ENCODE measurements at places on chromosomes 3 and 15.

DNA sequence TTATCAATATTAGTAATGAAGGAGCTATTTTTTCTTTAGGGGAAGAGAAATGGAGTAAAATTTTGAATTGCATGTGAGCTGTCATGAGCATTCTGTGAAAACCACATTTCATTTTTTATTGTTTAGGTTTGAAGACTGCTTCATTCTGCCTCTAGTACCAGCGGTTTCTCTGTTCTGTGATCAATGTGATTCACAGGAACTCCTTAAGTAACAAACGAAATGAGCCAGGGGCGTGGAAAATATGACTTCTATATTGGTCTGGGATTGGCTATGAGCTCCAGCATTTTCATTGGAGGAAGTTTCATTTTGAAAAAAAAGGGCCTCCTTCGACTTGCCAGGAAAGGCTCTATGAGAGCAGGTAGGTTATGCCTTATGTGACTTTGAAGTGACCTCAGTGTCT is 13.0 kb downstream of the NIPA2 start:
- no peak for DNase-seq

DNA sequence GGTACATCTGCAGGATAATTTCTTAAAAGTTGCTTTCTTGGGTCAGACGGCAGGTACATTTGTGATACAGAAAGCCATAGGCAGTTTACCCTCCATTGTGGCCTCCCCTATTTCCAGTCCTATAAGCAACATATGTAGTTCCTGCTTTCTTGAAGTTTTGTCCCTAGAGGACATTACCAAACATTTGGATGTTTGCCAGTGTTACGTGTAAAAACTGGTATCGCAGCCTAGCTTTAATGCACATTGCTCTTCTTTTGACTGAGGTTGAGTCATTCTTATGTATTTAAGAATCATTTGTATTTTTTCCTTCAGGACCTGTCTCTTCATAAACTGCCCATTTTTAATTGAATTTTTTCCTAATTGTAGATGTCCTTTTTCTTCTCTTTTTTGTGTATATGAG is 114.3 kb downstream of the DIPK2A start:
- no peak for DNase-seq

DNA sequence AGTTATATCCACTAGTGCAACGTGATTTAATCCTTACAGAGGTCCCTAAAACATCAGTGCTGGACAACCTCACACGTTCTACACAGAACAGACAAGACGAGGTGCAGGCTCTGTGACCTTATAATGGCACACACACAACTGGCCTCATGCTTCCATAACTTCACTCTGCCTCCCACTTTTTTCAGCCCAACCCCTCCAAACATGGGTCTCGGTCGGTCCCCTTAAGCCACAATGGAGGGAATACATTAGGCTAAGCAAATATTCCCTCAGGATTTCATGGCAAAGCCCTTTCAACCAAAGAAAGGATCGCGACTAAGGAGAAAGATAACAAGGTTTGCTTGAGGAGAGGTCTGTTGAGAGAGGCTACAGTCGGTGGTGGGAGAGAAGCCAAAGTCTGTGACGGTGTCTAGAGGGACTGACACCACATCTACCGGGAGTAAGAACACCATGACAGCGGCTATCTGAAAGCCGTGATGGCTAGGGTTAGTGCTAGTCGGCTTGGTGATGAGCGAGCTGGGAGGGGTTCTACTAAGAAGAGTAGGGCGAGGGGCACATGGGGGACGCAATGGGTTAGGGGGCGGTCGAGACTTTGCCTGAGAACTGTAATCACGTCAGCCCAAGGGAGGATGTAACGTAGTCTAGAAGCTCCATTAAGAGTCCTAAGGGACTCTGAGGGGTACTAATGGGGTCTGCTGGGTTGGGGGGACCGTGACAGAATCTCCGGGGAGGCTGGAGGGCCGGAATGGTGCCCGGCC is 1.0 kb downstream of the MYO9A start:
- DNase-seq = peak; percentile 9

DNA sequence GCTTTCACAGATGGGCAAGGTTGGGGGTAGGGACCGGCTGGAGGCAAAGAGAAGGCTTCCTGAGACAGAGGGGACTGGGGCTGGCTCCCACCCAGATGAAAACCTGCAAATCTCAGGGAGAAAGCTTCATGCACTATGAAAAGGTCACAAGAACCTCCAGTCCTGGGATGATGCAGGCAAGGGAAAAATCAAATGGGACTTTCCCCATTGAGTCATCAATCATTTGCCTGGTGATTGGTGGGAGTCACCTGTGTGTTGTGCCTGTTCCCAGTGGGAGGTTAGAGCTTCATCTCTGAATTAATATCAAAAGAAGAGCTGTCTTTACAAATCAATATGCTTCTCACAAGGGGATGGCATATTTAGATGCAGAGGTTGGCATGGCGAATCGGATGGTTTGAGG is 49.9 kb downstream of the CACNA1D start:
- DNase-seq = no peak

GRCh38 chr15:51307811-51308210 is 30.6 kb downstream of the CYP19A1 start:
- no peak for DNase-seq

DNA sequence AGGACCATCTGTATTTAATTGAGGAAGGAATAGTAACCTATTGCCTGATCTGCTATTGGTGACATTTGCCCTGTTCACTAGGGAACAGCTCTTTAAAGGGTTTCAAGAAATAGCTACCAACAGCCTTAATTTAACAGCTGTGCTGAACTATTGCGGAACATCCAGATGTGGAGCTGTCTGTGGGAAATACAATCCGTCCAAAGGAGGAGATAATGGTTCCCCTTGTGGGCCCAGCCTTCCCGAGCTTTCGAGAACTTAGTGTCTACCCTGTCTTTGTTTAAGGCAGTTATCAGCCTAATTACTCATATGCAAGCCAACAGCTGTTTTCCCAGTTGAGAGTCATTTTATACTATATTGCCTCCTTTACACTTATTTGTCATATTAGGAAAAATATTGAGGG is 398.6 kb downstream of the WDR72 start:
- DNase-seq = no peak

DNA sequence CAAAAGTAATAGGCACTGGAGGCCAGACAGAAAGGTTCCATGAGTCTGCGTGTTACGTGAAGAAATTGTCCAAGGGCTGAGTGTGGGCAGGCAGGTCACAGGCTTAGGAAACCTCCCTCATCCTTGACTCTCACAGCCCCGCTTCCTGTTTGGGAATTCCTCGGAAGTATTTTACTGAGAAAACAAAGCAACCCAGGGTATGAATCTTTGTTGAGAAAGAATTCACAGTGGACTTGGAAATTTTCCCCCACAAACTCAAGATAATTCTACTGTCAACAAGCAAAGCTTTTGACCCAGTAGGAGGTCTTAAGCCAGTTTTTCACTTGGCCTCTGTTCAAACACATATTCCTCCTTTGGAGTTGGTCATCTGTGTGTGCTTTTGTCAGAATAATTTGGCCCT is 377.1 kb upstream of the TPM1 start:
- DNase-seq = no peak
